Tibial nerve (tissue), 4 donors: ENCODE measurements at places on chromosomes 5 and 9. TPM values are rescaled to one million over a fixed set of nuclear protein-coding genes. Genes with fewer than 3 reads are reported as not detected.

DNA sequence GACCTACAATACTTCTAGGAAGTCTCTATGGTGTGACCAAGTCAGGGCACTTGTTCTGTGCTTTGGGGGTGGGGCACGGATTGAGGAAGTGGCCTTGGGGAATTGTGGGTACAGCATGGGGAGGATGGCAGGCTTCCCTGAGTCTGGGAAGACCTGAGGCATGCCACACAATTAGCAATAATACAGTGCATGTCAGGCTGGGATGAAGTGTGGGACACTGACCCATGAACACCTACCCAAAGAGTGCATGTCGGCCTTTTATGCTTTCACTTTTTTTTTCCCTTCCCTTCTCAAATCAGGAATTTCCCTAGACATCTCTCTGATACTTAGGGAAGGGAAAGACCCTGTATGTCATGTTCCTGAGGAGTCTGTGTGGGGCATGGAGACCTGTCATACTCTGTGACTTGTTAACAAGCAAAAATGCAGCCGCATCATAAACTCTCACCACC, 146.4 kb downstream of the PALM2AKAP2 start:
- H3K36me3 ChIP-seq = no peaks in the 10 kb centered on the region
- DNase-seq = peak; percentile 14
- H3K4me3 ChIP-seq = no peak overlapping the region
- H3K4me1 ChIP-seq = peaks cover 8% of the 10 kb centered on the region

The ADAMTS16 gene
- 1.5 TPM for total RNA-seq

- H3K36me3 ChIP-seq = no peaks in the 10 kb centered on the region
- no peak overlapping the region for H3K4me3 ChIP-seq
- peaks cover 12% of the 10 kb centered on the region for H3K4me1 ChIP-seq
- no peaks in the 10 kb centered on the region for H3K27me3 ChIP-seq
- H3K27ac ChIP-seq = peak overlapping the region; percentile 63
- DNase-seq = no peak
Measured at GRCh38 chr5:53030893-53031292, 41.7 kb downstream of the ITGA2 start.

DNA sequence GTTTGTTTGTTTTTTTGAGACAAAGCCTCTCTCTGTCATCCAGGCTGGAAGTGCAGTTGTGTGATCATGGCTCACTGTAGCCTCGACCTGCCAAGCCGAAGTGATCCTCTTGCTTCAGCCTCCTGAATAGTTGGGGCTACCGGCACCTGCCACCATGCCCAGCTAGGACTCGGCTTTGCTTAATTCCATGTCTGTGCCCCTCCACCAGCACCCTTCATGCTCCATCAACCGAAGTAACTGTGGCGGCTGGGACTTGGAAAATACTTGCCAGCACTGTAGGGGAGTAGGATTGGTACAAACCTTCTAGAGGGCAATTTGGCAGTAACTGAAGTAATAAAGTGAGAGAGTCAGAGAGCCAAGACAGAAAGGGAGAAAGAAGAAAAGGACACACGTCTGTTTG, 19.0 kb downstream of the FAXDC2 start:
- no peak overlapping the region for H3K4me3 ChIP-seq
- DNase-seq = no peak
- no peaks in the 10 kb centered on the region for H3K27me3 ChIP-seq
- no peak overlapping the region for H3K27ac ChIP-seq
- H3K36me3 ChIP-seq = no peaks in the 10 kb centered on the region
- H3K4me1 ChIP-seq = peaks cover 7% of the 10 kb centered on the region

The FOXD4L6 gene
- total RNA-seq = 1.3 TPM

DNA sequence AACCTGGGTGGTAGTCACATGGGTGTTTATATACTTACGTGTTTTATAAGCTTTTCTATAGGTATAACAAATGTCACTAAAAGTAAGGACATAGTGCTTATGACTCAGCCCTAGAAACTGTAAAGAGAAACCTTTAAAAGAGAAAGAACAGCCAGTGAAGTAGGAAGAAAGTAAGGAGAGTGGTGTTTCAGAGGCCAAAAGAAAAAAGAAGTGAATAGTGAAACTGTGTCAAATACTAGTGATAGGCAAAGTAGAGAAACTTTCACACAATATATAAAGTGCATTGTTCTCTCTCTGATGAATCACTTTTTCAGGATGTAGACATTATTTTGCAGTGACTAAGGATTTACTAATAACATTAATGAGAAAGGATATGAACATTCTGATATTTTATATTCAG, 74.2 kb upstream of the SUSD1 start:
- H3K36me3 ChIP-seq = no peaks in the 10 kb centered on the region
- H3K4me3 ChIP-seq = no peak overlapping the region
- no peak overlapping the region for H3K27ac ChIP-seq

GRCh38 chr5:54517174-54517511, 416 bp upstream of the SNX18 start:
- H3K27ac ChIP-seq = no peak overlapping the region
- peaks cover 42% of the 10 kb centered on the region for H3K4me1 ChIP-seq
- H3K4me3 ChIP-seq = peak overlapping the region; percentile 79
- H3K27me3 ChIP-seq = no peaks in the 10 kb centered on the region
- H3K36me3 ChIP-seq = no peaks in the 10 kb centered on the region

The PCDHA6 gene
- 1.9 TPM for total RNA-seq

DNA sequence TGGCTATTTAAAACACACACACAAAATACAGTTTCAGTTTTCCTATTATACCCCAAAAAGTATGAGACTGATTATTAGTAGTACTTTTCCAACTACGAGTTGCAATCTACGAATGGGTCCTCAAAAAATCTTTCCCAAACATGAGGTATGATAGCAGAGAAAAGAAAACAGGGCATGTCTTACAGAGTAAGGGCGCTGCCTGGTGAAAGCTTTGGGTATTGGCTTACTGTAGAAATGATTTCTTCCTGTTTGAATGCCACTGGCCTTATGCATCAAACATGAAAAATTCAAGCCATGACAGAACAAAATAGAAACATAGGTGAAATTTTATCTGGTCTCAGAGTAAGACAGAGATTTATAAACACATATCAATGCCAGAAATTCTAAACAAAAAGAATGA, 448.0 kb downstream of the SPOCK1 start:
- H3K4me1 ChIP-seq = no peaks in the 10 kb centered on the region
- H3K36me3 ChIP-seq = no peaks in the 10 kb centered on the region
- no peak overlapping the region for H3K27ac ChIP-seq
- no peak overlapping the region for H3K4me3 ChIP-seq
- H3K27me3 ChIP-seq = no peaks in the 10 kb centered on the region

GRCh38 chr5:59037453-59037852, 454.6 kb downstream of the RAB3C start:
- H3K27me3 ChIP-seq = no peaks in the 10 kb centered on the region
- DNase-seq = no peak
- no peaks in the 10 kb centered on the region for H3K4me1 ChIP-seq
- peak overlapping the region; percentile 67 for H3K4me3 ChIP-seq

DNA sequence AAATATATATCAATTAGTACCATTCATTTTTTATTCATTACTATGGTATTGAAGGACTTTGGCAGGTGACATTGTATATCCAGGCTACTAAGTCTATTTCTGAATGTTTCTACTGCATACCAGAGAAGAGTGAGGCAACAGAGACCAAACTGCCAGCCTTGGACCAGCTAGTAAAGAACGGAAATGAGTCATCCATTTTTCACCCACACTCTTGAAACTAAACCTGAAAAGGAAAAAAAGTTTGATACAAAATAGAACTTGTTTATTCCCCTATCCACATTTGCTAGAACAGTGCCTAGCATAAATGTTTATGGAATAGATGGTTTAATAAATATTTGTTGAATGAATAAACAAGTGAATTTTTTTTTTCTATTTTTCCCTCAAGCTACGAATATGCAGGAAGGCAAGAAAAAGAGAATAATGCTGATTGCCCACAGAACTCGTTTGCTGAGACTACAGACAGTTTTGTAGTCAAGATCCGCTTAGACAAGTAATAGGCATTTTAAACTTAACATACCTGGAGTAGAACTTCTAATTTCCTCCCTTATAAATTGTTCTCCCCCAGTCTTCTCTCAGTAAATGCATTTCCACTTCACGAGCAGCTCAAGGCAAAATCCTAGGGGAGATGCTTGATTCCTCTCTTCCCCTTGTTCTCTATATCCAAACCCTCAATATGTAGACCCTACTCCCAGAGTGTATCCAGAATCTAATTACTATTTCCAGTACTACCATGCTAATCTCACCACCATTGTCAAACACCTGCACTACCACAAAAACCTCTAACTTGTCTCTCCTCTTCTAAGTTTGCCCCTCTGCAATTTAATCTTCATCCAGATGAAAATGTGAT, 146.2 kb upstream of the RASA1 start:
- H3K36me3 ChIP-seq = no peaks in the 10 kb centered on the region
- no peak for DNase-seq
- no peak overlapping the region for H3K4me3 ChIP-seq
- peaks cover 6% of the 10 kb centered on the region for H3K4me1 ChIP-seq

The C5orf46 gene
- not detected for total RNA-seq

The SPINK4 gene
- total RNA-seq = not detected

GRCh38 chr5:143505934-143506333, 102.4 kb upstream of the NR3C1 start:
- H3K27me3 ChIP-seq = no peaks in the 10 kb centered on the region
- no peak overlapping the region for H3K4me3 ChIP-seq
- DNase-seq = no peak
- H3K27ac ChIP-seq = no peak overlapping the region
- H3K4me1 ChIP-seq = peaks cover 19% of the 10 kb centered on the region

DNA sequence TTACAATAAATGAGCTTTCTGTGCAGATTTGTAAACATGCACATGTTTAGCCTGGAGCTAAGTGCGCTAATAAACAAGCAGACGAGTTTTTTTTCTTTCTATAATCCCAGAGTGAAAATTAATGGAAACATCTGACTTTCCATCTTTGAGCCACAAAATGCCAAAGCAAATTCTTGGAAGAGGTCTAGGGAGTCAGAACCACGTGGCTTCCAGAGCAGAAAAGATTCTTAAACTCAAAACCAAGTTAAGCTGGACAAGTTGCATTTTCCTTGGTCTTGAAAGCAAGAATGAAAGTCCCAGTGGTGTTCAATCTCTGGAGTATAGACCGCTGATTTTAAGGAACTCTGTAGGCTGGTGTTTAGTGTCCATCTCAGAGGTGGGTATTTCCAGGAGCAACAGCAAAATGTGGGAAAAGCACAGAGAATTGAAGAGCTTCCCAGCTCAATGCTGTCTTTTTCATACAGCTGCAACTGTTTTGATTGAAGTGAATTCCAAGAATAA, 71.4 kb downstream of the MYO10 start:
- no peak overlapping the region for H3K27ac ChIP-seq
- H3K36me3 ChIP-seq = no peaks in the 10 kb centered on the region
- no peak overlapping the region for H3K4me3 ChIP-seq
- no peaks in the 10 kb centered on the region for H3K4me1 ChIP-seq
- DNase-seq = no peak

The DDX4 gene
- not detected for total RNA-seq

- H3K27ac ChIP-seq = no peak overlapping the region
- H3K4me3 ChIP-seq = no peak overlapping the region
- no peaks in the 10 kb centered on the region for H3K36me3 ChIP-seq
- no peaks in the 10 kb centered on the region for H3K4me1 ChIP-seq
- DNase-seq = no peak
Measured at GRCh38 chr5:40879163-40879942, 29.9 kb upstream of the C7 start.

The GKAP1 gene
- total RNA-seq = 12.0 TPM

- H3K27ac ChIP-seq = no peak overlapping the region
- DNase-seq = no peak
- H3K36me3 ChIP-seq = no peaks in the 10 kb centered on the region
- no peaks in the 10 kb centered on the region for H3K4me1 ChIP-seq
Measured at GRCh38 chr9:38249587-38250210, 142.8 kb upstream of the ALDH1B1 start.

GRCh38 chr5:132841305-132841704, 10.9 kb upstream of the SHROOM1 start:
- no peaks in the 10 kb centered on the region for H3K36me3 ChIP-seq
- H3K27ac ChIP-seq = no peak overlapping the region
- DNase-seq = no peak
- H3K27me3 ChIP-seq = no peaks in the 10 kb centered on the region
- H3K4me1 ChIP-seq = no peaks in the 10 kb centered on the region
- no peak overlapping the region for H3K4me3 ChIP-seq

GRCh38 chr5:142758062-142758795, 11.9 kb upstream of the ARHGAP26 start:
- H3K27ac ChIP-seq = no peak overlapping the region
- H3K36me3 ChIP-seq = no peaks in the 10 kb centered on the region
- H3K27me3 ChIP-seq = no peaks in the 10 kb centered on the region
- no peak for DNase-seq
- no peak overlapping the region for H3K4me3 ChIP-seq

DNA sequence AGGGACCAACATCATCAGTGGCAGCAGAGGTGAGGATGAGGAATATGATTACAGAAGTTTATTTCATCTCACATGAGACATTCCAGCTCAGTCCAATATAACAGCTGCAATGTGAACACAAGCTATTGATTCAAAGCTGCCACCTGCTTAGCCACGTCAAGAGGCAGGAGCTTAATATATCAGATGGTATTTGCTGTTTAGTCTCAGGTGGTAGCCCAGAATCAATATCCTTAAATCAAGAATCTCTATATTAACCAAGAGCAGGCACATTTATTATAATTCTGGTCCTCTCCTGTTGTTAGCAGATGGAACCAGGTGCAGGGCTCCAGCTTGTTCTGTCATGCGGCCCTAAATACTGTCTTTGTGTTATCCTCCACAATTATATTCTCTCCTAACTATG, 431.6 kb downstream of the ICE1 start:
- no peak for DNase-seq
- no peaks in the 10 kb centered on the region for H3K27me3 ChIP-seq
- H3K4me1 ChIP-seq = no peaks in the 10 kb centered on the region
- H3K4me3 ChIP-seq = no peak overlapping the region
- H3K27ac ChIP-seq = no peak overlapping the region
- no peaks in the 10 kb centered on the region for H3K36me3 ChIP-seq

DNA sequence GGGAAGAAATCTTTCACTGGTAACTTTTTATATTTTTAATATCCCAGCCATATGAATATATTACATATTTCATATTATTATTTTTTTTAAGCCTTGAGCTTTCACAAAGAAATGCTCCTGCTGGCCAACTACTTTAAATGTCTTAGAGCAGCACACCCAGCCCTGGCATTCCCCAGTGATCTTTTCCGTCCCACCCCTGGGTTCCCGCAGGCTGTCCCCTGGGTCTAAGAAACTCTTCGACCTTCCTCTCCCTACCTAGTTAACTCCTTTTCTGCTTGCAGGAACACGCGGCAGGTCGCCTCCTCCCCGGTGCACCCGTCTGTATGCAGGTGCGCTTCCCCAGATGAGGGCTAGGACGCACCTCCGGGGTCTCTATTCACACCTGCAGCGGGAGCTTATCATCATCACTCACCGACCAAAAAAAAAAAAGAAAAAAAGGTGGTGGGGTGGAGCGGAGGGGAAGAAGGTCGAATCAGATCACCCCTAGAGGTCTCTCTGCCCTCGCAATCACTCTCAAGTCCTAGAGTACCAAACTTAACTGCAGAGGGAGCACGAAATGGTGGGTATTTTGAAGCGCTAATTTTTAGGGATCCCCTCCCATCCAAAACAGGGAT, 696 bp downstream of the ZFP62 start:
- peak overlapping the region; percentile 87 for H3K4me3 ChIP-seq
- H3K4me1 ChIP-seq = no peaks in the 10 kb centered on the region
- H3K27me3 ChIP-seq = no peaks in the 10 kb centered on the region
- peaks cover under 1% of the 10 kb centered on the region for H3K36me3 ChIP-seq

The HMCN2 gene
- 0.90 TPM for total RNA-seq
